ENCODE measurements at places on chromosomes 3 and 15. TPM values are rescaled to one million over a fixed set of nuclear protein-coding genes. Genes with fewer than 3 reads are reported as not detected.

ALDH1L1 gene
- total RNA-seq = not detected

CHRNA7 gene
- not detected for total RNA-seq

RARRES1 gene
- not detected for total RNA-seq

SLC22A13 gene
- 0.44 TPM for total RNA-seq

GREM1 gene
- total RNA-seq = not detected

PFKFB4 gene
- total RNA-seq = 1.2 TPM

SOX14 gene
- total RNA-seq = not detected

MINAR1 gene
- 0.22 TPM for total RNA-seq

MEF2A gene
- 20.3 TPM for total RNA-seq
